ENCODE measurements at places on chromosomes 5 and 9.

GRCh38 chr5:134101686-134102439, 12.6 kb upstream of the TCF7 start:
- DNase-seq, result peak; percentile 82

GRCh38 chr9:105445203-105445881, 2.5 kb upstream of the FSD1L start:
- no peak for DNase-seq

- DNase-seq, result no peak
Measured at GRCh38 chr9:90559075-90560073, 83.2 kb downstream of the DIRAS2 start.

DNA sequence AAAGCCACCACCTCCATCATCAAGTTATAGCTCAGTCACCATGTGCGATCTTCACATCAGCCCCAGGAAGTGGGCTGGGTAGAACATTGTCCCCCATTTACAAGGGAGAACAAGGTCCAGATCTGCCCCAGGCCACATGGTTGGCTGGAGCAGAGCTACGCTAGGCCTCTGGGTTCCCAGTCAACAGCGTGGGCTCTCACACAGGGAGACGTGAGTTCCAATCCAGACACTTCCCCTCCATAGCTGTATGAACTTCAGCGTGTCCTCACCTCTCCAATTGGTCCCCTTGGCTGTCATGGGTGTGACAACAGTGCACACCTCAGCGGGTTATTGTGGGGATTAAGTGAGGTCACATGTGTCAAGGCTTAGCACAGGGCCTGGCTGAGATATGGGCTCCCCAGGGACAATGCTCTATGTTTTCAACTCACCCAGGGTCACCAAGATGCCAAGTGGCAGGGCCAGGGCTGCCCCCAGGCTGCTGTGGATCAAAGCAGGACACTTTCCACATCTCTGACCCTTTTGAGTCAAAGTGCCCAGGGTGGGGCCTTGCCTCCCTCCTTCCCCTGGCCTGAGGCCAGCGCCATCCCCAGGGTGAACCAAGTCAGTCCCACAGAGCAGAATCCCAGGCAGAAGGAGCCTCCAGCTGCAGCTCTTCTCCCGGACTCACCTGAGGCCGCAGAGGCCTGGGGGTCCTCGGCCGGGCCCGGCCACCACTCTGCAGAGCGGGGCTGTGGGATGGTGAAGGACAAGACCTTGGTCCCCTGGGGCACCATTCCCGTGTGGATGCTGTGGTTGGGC, 19.8 kb downstream of the AKNA start:
- DNase-seq, result no peak
